Fibroblast of skin of right biceps (primary cell): ENCODE measurements at places on chromosomes 4 and X.

- no peak for DNase-seq
Observed at GRCh38 chr4:94458682-94459081, 6.9 kb downstream of the PDLIM5 start.

GRCh38 chrX:40877887-40878286, 142.5 kb upstream of the MED14 start:
- peak; percentile 28 for DNase-seq

- DNase-seq, result no peak
Observed at GRCh38 chr4:36029951-36030350, 214.4 kb downstream of the ARAP2 start.

- DNase-seq, result no peak
Observed at GRCh38 chr4:173405840-173406606, 7.1 kb upstream of the SCRG1 start.

DNA sequence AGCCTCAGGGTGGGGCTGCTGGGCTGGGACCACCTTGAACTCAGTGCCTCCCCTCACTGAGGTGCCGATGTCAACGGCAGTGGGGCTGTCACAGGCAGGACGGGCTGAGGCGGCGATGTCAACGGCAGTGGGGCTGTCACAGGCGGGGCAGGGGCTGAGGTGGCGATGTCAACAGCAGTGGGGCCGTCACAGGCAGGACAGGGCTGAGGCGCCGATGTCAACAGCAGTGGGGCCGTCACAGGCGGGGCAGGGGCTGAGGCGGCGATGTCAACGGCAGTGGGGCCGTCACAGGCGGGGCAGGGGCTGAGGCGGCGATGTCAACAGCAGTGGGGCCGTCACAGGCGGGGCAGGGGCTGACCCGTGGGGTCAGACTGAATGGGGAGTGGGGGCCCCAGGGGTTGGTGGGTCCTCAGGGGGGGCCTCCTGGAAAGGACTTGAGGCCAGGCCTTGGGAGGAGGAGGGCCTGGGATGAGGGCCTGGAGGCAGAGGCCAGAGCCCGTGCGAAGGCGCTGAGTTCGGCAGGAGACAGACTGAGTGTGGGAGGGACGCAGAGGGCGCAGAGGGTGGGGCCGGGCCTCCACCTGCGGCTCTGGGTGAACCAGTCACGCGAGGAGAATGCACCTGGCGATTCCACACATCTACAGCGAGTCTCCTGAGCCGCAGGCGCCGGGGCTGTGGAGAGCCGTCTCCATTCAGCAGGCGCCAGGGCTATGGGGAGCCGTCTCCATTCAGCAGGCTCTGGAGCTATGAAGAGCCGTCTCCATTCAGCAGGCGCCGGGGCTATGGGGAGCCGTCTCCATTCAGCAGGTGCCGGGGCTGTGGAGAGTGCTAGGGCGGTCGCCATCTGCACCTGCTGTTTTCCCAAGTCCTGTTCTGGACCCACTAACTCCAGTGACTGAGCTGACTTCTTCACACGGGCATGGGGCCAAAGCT, 22.9 kb downstream of the ATP5ME start:
- no peak for DNase-seq

- peak; percentile 33 for DNase-seq
Observed at GRCh38 chrX:101078716-101079598, at the start of gene TMEM35A. Gene TMEM35A (plus strand): TSS chrX:101078879. CDS start chrX:101079003, 124 bp downstream.

DNA sequence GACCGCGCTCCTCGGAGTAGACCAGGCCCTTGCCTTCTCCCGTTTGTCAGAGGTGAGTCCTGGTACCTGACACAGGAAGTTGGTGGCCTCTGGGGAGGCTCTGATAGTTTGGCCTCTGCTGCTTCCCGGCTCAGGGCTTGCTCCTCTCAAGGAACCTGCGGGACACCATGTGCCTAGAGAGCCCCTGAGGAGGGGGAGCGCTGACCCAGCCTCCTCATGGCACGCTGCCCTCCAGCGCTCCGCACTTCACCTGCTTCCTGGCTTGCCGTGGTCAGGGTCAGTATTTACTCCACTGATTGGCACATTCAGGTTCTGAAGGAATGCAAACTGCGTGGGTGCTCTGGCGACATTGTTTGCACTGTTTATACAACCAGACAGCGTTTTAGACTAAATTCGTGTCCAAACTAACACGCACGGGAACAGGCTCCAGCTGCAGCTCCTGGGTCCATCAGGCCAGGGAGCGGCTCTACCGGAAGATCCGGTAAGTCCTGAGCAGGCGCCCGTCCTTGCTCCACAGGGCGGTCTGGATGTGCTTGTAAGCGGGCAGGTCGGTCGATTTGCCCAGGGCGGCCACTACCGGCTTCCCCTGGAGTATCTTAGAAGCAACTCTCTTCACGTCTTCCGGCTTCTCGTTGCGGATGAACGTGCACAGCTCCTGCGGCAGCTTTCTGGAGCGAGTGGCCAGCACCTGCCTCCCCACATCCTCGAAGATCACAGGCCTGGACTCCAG, 121.6 kb upstream of the GRID2 start:
- DNase-seq, result no peak

- DNase-seq, result peak; percentile 16
Observed at GRCh38 chr4:2436301-2436700, 17.5 kb downstream of the CFAP99 start.

- peak; percentile 79 for DNase-seq
Observed at GRCh38 chr4:89752932-89753598, 83.9 kb downstream of the SNCA start.

DNA sequence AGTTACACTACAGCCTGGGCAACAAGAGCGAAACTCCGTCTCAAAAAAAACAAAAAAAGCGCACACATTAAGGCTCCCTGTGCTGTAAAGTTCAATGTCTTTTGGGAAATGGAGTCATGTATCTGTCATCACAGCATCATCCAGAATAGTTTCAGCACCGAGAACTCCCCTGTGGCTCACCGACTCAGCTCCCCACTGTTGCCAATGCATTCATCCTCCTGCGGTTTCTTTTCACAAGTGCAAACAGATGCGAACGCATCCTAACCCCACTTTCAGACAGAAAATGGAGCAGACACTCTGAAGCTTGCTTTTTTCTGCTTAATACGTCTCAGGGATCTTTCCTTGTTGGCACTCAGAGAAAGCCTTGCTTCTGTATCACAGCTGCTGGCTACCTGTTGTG, 13.8 kb upstream of the SH3TC1 start:
- DNase-seq, result peak; percentile 90

DNA sequence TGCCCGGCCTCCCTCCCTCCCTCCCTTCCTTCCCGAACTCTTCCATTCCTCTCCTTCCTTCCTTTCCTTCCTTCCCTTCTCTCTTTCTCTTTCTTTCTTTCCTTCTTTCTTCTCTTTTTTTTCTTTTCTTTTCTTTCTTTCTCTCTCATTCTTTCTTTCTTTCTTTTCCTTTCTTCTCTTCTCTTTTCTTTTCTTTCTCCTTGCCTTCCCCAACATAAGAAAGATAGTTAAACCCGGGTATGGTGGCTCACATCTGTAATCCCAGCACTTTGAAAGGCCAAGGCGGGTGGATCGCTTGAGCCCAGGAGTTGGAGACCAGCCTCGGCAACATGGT, 25.4 kb downstream of the NSD2 start:
- no peak for DNase-seq

- DNase-seq, result peak; percentile 52
Observed at GRCh38 chr4:163548481-163549243, 54.2 kb downstream of the TMA16 start.

GRCh38 chr4:122814426-122814825, 12.2 kb upstream of the FGF2 start:
- DNase-seq, result no peak

DNA sequence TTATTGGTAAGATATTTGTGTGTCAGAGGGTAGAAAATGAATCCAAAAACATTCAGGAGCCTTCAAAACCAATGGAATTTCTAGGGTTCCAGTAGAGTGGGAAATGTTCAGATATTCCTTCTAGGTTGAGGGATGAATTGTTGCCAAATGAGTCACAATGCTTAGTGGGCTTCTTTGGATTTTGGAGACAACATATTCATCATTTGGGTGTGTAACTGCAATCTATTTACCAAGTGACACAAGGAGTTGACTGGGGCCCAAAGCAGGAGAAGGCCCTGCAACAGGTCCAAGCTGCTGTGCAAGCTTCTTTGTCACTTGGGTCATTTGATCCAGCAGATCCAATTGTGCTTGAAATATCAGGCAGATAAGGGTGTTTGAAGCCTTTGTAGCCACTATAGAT, 551.5 kb upstream of the PITX2 start:
- DNase-seq, result peak; percentile 73

GRCh38 chr4:147284935-147285334, 196.0 kb upstream of the EDNRA start:
- DNase-seq, result no peak

DNA sequence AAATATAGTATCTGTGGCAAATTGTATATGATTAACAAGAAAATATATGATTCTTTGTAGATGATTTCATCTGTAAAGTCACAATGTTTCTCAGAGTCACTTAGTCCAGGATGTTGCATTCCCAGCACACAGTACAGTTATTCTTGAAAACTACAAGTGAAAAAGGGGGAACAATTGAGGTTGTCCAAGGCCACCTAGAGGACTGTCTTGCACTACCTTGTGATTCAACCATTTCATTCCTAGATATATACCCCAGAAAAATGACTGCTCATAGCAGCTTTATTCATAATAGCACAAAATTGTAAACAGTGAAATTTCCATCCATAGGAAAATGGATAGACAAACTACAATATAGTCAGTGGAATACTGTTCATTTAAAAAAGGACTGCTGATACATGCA, 16.0 kb downstream of the C4orf33 start:
- DNase-seq, result no peak

DNA sequence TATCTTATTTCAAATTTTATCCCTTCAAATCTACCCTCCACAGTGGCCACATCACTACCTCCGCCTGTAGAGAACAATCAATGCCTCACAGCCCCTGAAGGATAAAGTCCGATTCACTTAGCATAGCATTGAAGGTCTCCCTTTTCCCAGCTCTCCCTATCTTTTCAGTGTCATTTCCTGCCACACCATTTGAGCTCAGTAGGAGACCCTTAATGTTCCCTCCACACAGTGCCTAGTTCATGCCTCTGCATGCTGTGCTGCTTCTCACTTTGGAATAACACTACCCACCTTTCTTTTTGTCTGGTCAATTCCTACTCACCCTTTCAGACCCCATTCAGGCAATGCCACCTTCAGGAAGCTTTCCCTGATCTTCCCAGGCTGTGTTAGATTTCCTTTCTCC, 23.6 kb upstream of the SCOC start:
- DNase-seq, result no peak

DNA sequence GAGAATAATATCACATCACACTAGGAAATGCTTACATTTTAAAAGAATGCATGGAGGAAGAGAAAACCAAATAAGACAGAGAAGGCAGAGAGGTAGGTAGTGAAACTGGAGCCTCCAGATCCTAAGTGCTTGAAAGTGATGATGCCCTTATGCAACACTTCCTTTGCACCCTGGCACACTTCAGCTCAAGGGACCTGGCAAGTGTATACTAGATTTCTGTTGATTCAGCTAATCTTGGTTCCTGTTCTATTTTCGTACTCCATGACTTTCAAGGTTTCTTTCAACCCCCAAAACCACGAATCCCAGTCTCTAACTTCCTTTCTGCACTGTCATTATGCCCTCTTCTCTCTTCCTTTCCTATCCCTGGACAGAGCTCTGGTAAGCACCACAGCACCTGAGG, 36.9 kb upstream of the SH3KBP1 start:
- peak; percentile 16 for DNase-seq

- peak; percentile 49 for DNase-seq
Observed at GRCh38 chrX:150361070-150361776, 1.9 kb upstream of the MAMLD1 start.

GRCh38 chr4:149910604-149911350, 95.1 kb upstream of the IQCM start:
- DNase-seq, result no peak

- DNase-seq, result no peak
Observed at GRCh38 chr4:95250544-95251137, 298.1 kb downstream of the UNC5C start.

DNA sequence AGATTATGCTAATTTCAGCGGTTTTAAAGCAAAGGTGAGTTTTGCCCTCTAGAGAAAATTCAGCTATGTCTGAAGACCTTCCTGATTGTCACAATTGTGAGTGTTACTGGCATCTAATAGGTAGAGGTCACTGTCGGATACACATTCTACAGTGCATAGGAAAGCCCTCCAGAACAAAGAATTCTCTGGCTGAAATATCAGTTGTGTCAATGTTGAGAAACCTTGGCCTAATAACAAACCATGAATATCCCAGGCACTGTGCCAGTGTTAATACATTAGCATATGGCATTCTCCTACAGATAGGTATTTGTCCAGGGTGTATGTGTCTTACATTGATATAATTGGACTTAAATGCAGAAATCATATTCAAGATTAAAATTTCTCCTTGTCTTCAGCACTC, 294.3 kb downstream of the FSTL5 start:
- no peak for DNase-seq

DNA sequence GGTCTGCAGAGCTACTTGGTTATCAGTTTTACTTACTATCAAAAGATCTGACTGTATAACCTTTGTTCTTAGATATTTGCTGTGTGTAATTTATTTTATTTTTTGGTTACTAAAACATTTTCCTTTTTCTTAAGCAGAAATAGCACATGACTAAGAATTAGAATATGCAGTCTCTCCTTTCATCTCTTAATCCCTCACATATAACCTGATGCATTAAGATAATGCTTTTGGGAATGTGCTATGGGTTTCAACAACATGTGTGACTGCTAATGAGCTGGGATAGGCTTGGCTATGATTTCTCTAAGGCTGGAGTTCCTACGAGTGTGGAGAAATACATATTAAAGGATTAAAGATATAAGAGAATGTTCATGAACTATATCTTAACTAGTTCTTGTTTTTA, 41.5 kb downstream of the SHROOM3 start:
- DNase-seq, result no peak

GRCh38 chr4:112514647-112515197, 1.3 kb downstream of the NEUROG2 start:
- no peak for DNase-seq

- no peak for DNase-seq
Observed at GRCh38 chr4:17920681-17921080, 100.9 kb downstream of the LCORL start.

DNA sequence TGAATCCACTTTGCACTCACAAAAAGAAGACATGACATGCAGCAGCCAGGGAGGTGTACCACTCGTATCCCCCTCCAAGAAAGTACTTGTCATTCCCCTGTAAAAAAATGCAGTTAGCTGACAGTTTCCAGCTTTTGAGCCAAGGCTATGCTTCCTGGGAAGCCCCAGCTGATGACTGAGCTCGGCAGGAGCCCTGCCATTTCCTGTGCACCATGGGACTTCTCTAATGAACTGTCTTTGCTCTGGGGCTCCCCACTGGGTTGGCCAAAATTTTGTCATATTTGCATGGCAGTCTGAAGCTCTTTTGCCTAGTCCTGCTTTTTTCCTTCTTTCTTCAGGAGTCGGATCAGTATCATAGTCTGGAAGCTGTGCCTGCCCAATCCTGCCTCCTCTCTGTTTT, 104.5 kb upstream of the MAOA start:
- DNase-seq, result no peak

DNA sequence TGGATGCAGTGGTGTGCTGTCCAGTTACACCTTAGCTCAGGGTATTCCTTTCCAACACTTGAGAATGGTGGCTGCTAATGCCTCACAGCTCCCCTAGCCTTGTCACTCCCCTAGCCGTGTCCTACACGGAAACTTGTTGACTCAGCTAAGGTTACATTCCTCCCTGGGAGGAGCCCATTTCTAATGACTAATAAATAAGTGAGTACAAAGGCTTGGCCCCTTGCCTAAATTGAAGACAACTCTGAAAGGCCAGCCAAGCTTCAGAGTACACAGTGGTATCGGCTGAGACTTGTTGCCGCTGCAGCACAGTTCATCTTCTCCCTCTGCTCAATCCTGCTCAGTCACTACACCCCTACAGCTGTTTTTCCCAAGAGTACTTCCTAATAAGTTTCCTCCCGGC, 21.2 kb upstream of the SLC25A31 start:
- DNase-seq, result peak; percentile 75
